Ureter (tissue), 1 donor: ENCODE measurements at places on chromosomes 2 and 18. TPM values are rescaled to one million over a fixed set of nuclear protein-coding genes. Genes with fewer than 3 reads are reported as not detected.

- DNase-seq, result no peak
Observed at GRCh38 chr2:127439343-127439742, 21.1 kb downstream of the PROC start.

DNA sequence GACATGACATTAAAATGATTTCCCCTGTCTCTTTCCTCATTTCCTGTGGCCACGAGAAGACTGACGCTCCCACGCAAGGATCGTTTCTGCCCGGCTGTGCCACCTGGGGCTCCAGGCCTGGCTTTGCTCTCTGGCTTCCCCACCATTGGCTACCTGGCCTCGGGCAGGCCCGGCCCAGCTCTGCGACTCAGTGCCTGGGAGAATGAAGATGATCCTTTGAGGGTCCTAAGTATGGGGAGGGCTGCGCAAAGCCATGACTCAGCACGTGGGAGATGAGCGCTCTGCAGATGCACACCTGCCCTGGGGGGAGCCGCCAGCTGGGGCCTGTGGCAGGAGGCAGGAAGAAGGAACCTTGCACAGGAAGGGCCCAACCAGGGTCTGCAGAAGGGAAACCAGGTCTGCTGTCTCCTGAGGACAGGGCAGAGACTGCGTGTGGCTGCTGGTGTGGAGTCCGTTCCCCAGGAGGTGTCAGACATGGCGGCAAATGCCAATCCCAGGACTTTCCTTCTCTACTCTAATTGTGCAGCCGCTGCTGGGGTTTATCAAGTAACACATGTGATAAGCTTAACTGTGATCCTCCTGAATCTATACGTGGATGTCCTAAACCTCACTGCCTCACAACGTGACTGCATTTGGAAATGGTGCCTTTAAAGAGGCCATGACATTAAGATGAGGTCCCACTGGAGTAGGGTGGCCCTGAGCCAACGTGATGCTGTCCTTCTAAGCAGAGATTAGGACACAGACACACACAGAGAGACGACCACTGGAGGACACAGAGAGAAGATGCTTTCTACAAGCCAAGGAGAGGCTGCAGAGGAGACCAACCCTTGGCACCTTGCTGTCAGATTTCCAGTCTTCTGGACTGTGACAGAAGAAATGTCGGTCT, 32.9 kb downstream of the MBP start:
- DNase-seq, result peak; percentile 42

DNA sequence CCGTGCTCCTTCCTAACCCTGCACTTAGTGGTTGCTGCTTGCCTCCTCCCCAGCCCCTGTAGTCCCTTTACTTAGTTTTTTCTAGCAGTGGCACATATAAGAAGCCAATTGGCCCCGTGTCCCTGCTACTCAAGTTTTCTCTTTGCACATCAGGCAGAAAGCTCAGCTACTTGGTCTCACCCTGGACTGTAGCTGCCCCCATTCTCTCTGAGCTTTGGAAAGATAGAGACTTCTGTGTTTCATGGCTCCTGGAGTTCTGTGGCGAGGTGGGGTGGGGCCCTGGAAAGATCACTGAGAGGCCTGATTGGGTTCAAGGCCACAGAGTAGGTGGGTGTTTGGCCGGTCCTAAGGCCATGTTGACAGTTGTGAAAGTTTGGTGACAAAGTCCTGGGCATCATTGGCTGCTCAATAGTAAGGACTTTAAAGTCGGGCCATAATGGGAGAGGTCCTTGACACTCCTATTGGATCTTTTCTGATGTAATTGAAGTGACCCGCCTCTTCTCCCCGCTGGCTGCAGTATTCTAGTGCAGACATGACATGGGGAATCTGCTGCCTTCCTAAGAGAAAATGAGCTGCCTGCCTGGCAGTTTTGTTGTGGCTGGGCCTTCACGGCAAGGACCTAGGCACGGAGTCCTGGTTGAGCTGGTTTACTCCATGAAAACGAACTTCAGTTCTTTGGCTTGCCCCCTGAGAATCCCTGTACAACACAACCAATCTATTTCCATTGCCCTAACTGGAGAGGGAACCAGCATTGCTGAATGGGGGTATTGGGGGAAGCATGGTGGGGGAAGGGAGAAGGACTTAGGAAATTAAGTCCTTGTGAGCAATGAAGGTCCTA, 26.2 kb upstream of the CYP27A1 start:
- DNase-seq, result no peak

DNA sequence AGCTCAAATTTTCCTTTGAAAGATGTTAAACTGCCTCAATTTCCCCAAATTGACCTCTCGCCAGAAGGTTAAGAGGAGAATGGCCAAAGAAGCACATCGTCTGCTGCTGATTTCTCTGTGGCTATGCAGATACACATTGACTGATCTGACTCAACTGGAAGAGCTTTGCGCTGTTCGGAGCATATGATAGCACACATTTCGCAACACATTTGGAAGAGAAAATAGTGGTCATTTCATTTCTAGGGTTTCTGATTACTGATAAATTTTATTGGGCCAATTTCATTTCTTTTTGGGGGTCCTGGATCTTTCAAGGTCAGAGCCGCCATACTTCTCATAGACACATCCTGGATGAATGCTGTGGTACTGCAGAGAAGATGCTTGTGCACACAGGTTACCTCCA, 138.5 kb downstream of the TMEM200C start:
- no peak for DNase-seq

DNA sequence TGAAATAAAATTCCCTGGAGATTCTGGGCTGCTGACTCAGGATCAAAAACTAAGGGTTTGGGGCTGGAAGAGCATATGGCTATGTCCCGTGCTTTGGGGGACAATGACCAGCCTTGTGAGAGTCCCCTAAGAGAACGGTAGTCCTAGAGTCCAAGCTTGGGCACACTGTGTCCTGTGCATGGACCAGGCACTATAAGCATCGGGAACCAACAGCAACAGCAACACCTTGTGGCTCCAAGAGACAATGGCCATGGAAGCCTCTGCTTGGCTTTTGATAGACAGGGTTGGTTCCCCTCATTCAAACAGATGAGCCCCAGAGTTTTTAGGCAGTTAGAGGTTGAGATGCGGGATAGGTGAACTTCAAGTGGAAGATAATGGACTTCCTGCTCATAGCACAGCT, 294.4 kb upstream of the CHAC2 start:
- DNase-seq, result no peak

DNA sequence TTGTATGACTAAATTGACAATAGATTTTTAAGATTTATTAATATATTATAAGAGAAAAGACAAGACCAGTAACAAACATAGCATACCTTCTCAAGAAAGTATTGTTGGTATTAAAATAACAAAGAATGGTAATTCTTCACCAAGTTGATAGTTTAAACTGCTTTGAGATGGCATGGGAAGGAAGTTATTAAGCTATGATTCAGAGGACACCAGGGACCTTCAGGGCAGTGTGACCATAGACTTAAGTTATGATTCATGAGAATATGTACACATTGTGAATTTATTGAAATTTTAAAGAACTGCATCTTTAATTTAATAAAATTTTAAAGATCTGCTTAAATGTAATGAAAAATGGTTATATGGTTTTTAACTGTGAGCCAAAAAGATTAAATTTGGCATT, 205.7 kb downstream of the DSEL start:
- DNase-seq, result no peak

DNA sequence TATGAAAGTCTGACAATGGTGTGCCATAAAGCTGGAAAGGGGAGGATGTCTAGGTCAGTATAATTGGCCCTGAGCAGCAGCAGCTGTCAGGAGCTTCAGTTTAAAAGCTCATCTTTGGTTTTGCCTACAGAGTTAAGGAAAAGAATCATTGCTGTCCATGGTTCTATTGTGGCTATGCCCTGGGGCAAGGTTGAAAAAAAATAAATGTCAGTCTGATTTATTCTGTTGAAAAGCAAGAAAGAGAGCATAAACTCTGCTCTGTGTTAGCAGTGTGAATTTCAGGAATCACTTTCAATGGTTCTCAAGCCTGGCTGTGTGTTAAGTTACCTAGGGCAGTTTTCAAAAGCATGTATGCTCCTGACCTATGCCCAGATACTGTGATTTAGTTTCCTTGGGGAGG, 446.7 kb downstream of the SETBP1 start:
- no peak for DNase-seq

DNA sequence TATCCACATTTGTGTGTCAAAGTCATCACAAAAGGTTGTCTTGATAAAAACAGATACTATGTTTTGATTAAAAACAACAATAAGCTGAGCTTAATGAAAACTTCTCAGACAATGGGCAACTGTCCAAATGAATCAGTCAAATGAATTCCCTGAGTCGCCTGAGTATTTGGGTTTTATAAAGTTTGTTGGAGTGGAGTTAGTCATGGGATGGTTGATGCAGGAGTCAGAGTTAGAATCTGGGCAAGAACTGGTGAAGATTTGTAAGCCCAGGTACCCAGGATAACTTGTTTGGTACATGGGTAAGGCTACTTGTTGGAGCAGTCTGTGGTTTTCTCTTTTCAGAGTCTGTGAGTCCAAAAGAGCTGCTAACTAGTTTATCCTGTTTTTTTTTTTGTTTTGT, 34.4 kb upstream of the RAPGEF4 start:
- no peak for DNase-seq

GRCh38 chr2:64063454-64063853, 44.2 kb upstream of the VPS54 start:
- no peak for DNase-seq

GRCh38 chr2:128228894-128229293, 89.8 kb downstream of the HS6ST1 start:
- no peak for DNase-seq

- peak; percentile 41 for DNase-seq
Observed at GRCh38 chr18:48804856-48805610, 145.7 kb downstream of the SMAD7 start.

DNA sequence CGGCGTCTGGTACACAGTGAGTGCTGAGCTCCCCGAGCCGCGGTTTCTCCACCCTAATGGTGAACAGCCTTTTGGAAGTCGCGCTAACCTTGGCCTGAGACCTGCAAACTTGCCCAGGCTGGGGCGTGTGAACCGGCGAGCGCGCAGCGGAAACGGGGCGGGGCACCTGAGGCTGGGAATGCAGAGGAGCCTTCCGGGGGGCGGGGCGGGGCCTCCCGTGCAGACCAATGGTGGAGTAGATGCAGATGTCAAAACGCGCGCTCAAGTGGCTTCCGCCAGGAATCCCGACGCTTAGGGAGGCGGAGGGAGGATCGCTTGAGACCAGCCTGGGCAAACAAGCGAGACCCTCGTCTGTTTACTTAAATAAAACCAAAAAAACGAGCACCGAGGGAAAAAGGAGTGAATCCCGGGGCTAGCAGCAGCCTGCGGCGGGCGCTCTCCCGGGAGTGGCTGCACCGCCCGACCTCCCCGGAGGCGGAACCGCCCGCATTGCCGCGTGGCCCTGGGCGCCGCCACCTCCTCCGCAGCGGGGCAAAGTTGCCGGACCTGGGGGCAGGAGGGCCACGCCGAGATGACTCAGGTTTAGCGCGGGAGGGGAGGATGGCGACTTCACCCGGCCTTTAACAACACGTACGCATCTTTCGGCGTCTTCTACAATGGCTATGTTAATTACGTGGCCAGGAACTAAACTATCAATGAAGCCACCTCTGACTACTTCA, 2.2 kb upstream of the RRM2 start:
- peak; percentile 94 for DNase-seq

GRCh38 chr2:153005071-153005730, 286.8 kb downstream of the ARL6IP6 start:
- no peak for DNase-seq

- DNase-seq, result no peak
Observed at GRCh38 chr18:75478996-75479880, 51.7 kb upstream of the SMIM21 start.

- DNase-seq, result no peak
Observed at GRCh38 chr2:174004905-174005605, 39.9 kb upstream of the SP3 start.

GRCh38 chr2:16400127-16400623, 265.5 kb downstream of the CYRIA start:
- no peak for DNase-seq

- no peak for DNase-seq
Observed at GRCh38 chr2:148603562-148603920, 41.0 kb upstream of the EPC2 start.

DNA sequence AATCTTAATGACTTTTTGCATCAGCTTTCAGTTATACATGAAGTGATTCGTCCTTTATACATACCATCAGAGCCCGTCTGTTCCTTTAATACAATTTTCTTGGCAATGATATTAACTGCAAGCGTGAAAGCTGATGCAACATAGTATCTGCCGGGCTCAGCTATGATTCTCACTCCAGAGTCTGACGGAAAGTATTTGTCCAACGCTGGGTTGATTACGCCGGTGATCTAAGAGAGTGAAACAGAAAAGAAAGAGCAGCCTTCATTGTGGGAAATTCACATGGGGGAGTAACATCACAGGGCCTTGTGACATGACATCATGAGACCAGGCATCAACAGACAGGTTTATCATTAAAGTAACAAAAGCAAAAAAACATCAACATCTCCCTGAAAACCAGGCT, 6.2 kb downstream of the ODC1 start:
- no peak for DNase-seq

GRCh38 chr2:207051385-207051965, 112.2 kb downstream of the CPO start:
- no peak for DNase-seq

- no peak for DNase-seq
Observed at GRCh38 chr2:126753501-126754212, 97.7 kb downstream of the GYPC start.

DNA sequence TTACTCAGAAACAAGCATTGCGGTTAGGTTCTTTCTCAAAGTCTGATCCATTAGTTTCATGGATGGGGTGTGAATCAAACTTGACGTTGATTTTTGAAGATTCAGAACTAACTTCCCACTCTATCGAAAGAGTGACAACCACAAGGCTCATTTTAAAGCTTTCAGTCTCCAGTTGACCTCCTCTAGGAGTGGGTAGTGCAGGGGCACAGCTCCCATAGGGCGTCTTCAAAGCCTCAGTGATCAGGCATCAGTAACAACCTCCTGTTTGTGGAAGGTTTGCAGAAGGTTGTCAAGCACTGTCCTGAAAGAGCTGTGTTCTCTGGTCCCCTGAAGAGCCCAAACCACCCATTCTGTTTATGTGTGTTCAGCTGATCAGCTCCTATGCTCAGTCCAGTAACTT, 10.2 kb downstream of the MTCL1 start:
- DNase-seq, result no peak

DNA sequence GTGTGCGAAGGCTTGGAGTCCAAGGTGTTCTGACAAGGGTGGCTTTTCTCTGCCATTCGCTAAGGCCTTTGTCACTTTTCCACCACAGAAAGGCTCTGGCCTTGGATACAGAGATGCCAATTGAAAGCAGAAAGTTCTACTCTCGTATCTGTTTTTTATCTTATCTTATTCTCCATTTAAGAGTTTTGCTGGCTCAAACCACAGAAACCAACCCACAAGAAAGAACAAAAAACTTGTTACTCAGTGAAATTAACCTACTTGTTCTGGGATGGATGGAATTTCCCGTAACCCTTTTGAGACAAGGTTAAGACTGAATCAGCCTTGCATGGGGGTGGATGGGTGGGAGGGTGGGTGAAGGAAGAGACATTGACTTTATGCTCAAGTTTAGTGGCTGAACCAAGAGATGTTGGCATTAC, 221.7 kb downstream of the CDH20 start:
- no peak for DNase-seq

- DNase-seq, result no peak
Observed at GRCh38 chr18:62072370-62072769, 114.5 kb downstream of the PIGN start.

GRCh38 chr2:40115894-40116293, 336.0 kb downstream of the SLC8A1 start:
- no peak for DNase-seq

C1D gene
- total RNA-seq, result 14.2 TPM

STARD6 gene
- not detected for total RNA-seq

IL36RN gene
- total RNA-seq, result not detected

HOXD11 gene
- 1.2 TPM for total RNA-seq

ARHGAP28 gene
- 16.0 TPM for total RNA-seq

NR4A2 gene
- total RNA-seq, result 6.6 TPM

IL1RN gene
- total RNA-seq, result 80.2 TPM

C2orf78 gene
- not detected for total RNA-seq

DES gene
- 1,211 TPM for total RNA-seq
